ENCODE measurements at places on chromosomes 3 and 15.

DNA sequence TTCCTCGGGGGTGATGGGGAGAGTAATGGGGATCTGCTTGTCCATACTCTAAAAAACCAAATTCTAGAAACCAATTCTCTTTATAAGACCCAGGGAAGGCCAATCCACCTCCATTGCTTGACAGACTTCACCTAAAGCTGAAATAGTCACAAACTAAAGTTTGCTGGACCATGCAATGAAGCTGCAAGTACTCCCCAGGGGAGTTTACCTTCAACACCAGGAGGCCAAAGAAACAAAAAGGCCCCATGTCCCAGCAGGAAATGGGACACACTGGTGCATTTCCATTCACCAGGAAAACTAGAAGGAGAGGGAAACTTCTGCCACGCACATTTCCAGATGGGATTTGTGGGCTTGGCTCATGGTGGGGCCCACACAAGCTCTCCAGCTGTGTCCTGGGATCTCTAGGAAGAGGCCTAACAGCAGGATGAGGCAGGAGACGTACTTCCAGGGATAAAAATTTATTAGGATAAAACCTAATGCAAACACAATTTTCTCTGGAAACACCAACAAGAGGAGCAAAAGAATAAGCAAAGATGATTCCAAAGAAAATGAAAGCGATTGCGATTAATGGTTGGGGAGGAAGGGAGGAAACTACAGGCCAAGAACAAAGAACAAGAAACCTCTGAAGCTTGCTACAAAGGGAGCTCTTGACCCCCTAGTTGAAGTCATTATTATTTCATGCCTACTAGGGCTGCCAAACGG is 238.0 kb upstream of the LRTM1 start:
- DNase-seq: no peak

- no peak for DNase-seq
Measured at GRCh38 chr15:73858062-73858461, 15.3 kb upstream of the TBC1D21 start.

DNA sequence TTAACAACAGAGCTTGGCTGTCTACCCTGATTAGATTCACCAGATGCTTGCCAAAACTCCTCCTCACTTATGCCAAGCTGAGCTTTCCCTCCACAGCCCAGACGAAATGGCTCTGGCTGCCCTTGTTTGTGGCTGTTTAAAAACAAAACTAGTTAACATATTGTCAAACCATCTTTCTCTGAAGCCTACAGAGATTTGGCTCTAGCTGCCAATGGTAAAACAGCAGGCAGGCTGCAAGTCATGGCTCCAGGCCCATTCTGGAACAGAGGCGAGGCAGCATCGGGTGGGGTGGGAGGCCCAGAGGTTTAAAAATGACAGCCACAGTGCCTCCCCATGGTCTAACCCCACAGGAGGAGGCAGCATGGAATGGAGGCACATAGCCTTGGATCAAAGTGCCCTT is 75.9 kb downstream of the SCN5A start:
- no peak for DNase-seq

DNA sequence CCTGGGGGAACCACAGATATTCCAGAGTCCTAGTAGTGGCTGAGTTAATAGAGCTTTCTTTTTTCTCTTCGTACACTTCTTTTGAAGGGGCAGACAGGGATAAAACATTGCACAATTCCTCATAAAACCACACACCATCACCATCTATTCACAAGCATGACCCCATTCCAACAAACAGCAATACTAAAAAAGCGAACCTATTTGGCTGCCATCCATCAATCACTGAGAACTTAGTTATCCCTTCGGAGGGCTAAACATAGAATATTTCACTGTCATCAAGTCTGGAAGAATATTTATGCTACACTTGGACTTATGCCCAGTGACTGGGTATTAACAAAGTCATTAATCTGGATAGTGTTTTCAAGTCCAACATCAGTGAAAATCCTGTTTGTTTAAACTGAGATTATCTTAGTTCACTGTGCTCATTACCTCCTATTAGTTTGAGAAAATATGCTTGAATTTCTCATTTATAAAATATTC is 80.3 kb upstream of the PRTG start:
- DNase-seq: peak; percentile 36

GRCh38 chr15:81103857-81104256 is 30.2 kb upstream of the CFAP161 start:
- DNase-seq: no peak

DNA sequence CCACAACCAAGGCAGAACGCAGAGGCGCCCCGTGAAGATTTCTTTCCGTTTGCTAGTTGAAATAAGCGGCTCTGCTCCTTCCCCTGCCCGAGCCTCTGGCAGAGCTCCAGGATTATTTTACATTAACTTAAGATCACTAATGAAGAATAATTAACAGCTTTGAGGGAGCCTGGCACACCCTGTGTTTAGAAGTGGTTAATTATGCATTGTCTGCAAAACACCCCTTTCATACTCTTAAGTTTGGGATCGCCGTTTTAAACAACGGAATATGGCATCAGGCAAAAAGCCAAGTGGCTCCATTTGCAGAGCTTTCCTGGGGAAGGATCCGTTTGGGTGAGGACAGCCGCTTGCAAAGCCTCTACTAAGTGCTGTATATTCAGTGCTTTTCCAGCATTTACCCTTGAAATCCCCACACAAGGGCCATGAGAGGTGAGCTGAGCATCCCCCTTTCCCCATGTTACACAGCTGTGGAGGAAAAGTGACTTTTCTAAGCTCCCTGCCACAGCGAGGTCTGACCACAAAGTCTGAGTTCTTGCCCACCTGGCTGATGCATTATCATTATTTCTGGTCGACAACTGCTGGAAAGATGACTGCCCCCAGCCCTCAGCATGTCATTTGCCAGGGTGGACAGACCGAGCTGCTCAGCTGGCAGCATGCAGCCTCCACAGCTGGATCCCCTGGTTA is 33.9 kb downstream of the IQSEC1 start:
- DNase-seq: no peak

DNA sequence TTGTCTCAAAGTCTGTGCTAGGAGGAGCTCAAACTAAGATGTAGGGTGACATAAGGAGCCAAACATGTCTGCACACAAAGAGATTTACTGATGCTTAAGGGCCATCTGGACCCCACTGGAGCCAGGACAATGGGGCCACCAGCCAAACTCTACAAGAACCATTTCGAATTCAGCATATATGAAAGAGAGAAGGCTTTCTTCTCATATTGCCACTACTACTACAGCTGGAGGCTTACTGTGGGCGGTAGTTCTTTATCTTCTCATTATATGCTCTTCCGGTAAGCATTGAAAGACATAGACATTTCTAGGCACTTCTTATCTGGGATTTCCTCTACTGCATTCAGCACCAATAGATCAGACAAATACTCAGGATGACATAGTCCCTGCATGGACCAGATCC is 404.4 kb upstream of the PROK2 start:
- no peak for DNase-seq

- DNase-seq: no peak
Measured at GRCh38 chr15:66674756-66675155, 27.3 kb upstream of the SMAD6 start.

DNA sequence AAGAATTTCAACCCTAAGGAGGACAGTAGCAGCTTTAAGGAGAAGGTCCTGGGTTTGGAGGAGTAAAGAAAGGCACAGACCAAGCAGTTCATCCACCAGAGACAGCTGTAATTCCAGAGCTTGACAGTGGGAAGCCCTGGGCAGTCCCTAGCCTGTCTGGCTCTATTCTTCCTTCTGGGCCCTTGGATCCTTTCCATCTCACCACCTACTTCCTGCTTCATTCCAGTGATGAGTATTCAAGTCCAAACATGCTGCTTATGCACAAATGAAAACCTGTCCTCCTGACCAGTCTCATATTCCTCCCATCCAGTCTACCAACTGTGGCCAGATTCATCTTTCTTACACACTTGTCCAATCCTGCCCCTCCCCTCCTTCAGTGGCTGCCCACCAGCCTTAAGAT is 171.4 kb downstream of the CNTN3 start:
- no peak for DNase-seq

- DNase-seq: no peak
Measured at GRCh38 chr3:51706021-51706485, 815 bp upstream of the GRM2 start.

DNA sequence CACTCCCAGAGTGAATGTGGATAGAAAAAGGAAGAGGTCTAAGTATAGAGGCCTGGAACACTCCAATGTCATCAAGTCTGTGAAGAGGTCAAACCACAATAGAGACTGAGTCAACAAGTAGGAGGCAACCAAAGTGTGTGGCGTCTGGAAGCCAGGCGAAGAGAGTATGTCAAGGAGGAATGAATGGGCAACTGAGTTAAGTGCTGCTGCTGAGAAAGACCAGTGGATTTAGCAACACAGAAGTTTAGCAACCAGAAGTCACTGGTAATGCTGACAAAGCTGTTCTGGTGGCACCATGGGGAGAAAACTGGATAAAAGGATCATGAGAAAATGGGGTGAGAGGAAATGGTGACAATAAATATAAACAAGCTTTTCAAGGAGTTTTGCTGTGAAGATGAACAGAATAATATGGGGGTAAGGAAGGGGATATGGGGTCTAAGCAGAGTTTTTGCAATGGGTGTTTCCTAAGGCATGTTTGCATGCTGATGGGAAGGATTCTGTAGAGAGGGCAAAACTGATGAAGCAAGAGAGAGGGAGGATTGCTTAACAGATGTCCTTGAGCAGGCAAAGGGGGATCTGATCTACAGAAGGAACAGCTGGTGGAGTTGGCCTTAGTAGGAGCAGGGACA is 38.4 kb downstream of the PCOLCE2 start:
- DNase-seq: no peak
